ENCODE measurements at places on chromosomes 3 and 15.

DNA sequence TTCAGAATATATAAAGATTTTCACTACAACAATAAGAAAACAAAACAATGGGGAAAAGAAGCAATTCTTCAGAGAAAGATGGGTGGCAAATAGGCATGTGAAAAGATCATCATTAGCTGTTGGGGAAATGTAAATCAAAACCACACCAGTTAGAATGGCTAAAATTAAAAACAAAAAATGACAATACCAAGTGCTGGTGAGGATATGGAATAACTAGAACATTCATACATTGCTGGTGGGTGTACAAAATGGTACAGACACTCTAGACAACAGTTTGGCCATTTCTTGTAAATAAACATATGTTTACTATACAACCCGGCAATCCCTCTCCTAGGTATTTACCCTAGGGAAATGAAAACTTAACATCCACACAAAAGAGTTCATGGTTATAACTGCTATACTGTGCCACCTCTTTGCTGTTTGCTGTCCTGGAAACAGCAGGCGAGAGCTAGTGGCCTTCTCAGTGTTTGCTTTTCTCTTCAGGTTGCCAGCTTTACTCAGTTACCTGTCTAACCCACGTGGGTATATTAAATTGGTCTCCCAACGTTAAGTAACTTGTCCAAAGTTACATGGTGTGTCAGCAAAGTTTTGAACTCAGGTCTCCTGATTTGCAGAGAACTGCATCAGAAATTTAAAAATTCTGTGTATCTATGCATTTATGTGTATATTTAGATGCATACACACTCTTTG is 4.6 kb upstream of the NIT2 start:
- no peak for DNase-seq

DNA sequence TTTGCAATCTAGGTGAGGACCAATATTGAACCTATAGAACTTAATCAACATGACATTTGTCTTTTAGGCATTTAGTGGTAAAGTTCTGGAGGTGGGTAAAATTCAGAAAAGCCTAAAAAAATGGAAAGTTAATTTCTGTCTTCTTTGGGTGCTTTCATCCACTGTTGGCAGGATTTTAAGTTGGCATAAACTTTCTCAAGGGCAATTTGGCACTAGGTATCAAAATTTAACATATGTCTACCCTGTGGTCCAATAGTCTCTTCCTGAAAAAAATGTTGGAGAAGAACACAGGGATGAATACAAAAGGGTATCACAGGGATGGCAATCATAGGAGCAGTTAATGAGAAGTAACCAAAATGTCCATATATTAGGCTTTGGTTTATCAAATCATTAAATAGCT is 227.0 kb upstream of the WNT5A start:
- no peak for DNase-seq

DNA sequence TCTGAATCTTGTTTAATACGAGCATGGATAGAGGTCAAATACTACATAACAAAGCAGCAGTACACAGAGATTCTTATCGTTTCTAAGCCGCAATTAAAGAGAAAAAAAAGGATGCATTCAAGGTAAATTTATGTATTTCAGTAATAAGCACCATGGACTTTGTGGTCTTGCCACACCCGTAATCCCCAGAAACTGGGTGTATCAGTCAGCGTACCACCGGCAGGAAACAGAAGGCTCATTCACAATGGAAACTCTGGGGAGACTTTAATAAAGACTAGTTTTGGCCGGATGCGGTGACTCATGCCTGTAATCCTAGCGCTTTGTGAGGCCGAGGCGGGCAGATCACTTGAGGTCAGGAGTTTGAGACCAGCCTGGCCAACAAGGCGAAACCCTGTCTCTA is 81.9 kb upstream of the ZNF280D start:
- DNase-seq, result no peak

DNA sequence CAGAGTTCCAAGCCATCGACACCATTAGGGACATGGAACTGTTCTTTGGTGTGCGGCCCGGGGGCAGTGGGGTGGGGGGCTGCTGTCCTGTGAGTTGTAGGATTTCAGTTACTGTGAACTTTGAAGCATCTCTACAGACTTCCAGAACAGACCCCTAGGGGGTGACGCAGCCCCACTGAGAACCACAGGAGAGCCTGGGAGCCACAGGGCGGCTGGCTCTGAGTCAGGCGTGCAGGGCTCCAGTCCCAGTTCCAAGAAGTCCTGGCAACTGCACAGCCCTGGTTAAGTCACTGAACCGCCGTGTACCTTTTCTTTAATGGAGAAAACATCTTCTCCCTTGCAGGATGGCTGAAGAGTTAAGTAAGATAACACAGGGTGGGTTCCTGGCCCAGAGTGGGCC is 23.5 kb upstream of the LRTM1 start:
- DNase-seq, result no peak

- DNase-seq, result no peak
Observed at GRCh38 chr15:57538265-57538529, 53.5 kb upstream of the MYZAP start.

- no peak for DNase-seq
Observed at GRCh38 chr3:185371306-185372074, 8.6 kb downstream of the MAP3K13 start.

- no peak for DNase-seq
Observed at GRCh38 chr3:134718726-134719125, 67.9 kb upstream of the KY start.
